KBM-7 (cell line): ENCODE measurements at places on chromosomes 1 and 21.
A peak's percentile ranks its signal among the peaks of the same experiment; 100 is the strongest.

- DNase-seq: no peak
Measured at GRCh38 chr1:45442272-45442671, 48.7 kb downstream of the TESK2 start.

DNA sequence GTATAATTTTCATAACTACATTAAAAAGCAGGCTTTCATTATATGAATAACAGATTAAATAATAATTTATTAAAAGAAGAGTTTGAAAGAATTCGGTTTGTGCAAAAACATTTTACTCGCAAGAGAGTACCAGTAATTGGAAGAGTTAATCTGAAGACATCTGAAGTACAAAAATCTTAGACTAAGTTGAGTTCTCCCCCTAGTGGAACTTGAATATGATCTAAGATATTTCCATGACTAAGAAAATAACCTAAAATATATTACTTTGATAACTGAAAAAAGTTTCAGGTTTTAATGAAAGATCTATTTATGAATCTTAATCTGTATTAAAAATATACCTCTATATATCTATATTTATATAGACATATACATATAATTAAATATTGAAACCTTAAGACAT, 112.5 kb upstream of the GFI1 start:
- DNase-seq: peak; percentile 37

- no peak for DNase-seq
Measured at GRCh38 chr1:212980123-212980785, 29.9 kb downstream of the VASH2 start.

DNA sequence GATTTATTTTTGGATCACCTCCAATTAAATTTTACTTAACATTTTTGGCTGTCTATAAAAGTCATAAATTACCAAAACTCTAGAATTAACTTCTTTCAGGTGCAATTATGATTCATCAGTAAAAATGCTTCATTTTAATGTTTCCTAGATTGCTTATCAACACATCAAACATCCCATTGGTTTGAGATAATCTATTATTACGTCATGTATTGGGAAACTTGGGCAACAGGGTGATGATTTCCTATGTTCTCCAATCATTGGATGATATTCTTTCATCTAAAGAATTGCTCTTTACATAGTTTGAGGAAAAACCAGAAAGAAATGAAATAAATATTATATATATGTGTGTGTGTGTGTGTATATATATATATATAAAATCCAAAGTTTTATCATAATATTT, 76.8 kb upstream of the KCNJ6 start:
- no peak for DNase-seq

DNA sequence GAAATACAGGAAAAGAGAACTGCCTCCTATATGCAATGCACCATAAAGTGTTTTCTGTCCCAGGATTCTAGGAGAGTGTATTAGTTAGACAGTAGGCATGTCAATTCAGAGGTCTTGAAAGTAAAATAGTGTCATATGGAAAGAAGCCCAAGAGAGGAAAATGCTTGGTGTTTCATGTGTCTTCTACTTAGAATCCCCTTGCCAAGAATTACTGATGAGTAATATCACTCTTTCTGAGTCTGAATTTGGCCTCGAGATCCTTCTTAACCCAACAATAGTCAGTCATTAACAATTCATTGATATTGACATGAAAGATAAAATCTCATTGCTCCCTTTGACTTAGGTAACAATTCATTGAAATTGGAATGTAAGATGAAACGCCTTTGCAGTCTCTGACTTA, 972.2 kb downstream of the TTLL7 start:
- no peak for DNase-seq

DNA sequence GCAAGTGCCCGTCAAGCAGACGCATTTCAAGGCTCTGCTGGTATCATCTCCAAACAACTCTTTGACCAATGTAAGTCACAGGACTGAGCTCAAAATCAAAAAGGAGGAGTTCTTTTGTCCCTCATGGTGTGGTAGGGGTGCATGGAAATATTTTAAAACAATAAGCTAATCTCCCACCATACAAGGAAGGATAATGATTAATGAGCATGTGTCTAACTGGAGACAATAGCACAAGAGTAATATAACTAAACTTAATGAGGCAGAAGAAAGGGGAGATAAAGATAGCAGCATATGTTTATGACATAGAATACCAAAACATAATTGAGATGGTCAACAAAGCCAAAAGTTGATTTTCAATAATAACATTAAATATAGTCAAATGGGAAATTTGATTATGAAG, 668.0 kb upstream of the ZP4 start:
- DNase-seq: no peak

GRCh38 chr1:3852091-3852490, 4.9 kb downstream of the CEP104 start:
- DNase-seq: no peak

GRCh38 chr1:235997049-235997448, 67.8 kb downstream of the NID1 start:
- no peak for DNase-seq

DNA sequence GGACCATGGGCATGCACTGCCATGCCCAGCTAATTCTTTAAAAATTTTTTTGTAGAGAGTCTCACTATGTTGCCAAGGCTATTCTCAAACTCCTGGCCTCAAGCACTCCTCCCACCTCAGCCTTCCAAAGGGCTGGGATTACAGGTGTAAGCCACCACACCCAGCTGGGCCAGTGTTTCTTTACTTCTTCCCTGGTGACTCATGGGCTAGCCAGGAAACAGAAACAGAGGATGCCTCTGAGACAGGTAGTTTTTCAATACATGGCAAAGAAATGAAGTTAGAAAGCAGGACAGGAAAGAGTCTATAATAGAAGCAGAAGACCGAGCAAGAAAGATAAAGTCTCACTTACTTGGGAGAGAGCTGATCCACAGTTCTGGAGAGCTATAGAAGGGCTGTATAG, 7.6 kb upstream of the C1orf74 start:
- no peak for DNase-seq

DNA sequence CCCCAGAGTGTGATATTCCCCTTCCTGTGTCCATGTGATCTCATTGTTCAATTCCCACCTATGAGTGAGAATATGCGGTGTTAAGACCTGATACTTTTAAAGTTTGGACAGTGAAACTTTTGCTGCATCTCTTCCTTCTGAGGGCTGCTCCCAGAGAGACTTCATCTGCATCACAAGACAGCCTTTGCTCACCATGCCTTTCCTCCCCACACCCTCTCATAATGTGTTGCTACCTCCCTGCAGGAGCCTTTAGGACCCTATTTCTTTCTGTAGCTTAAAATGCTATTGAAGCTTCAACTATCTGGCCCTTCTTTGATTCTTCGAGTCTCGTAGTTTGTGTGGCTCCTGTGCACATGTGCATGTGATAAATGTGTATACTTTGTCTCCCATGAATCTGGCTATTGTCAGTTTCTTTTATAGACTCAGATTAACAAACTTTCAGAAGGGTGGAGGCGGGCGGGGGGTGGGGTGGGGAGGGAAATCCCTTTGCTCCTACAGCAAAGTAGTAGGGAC, 23.7 kb downstream of the LEPR start:
- no peak for DNase-seq

- no peak for DNase-seq
Measured at GRCh38 chr21:17699524-17700189, 87.0 kb upstream of the BTG3 start.

GRCh38 chr1:55980582-55980981, 598.8 kb downstream of the PLPP3 start:
- DNase-seq: no peak

GRCh38 chr1:215594640-215595039, 27.5 kb downstream of the KCTD3 start:
- no peak for DNase-seq

DNA sequence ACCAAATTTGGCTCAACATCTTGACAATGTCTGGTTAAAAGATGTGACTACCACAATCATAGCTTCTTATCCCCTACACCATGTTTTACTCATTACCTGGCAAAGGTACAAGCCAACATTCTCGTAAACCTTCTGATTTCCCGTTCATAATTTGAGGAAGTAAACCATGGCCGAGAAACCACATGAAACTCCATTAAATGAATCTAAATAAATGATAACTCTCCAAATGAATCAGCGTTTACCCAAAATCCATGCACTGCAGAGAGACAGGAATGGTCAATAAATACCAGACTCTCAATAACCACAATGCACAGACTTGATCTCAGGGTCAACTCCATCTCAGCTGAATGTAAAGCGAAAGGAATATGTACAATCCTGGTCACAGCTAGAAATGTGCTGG, 125.2 kb downstream of the TYW3 start:
- DNase-seq: no peak

DNA sequence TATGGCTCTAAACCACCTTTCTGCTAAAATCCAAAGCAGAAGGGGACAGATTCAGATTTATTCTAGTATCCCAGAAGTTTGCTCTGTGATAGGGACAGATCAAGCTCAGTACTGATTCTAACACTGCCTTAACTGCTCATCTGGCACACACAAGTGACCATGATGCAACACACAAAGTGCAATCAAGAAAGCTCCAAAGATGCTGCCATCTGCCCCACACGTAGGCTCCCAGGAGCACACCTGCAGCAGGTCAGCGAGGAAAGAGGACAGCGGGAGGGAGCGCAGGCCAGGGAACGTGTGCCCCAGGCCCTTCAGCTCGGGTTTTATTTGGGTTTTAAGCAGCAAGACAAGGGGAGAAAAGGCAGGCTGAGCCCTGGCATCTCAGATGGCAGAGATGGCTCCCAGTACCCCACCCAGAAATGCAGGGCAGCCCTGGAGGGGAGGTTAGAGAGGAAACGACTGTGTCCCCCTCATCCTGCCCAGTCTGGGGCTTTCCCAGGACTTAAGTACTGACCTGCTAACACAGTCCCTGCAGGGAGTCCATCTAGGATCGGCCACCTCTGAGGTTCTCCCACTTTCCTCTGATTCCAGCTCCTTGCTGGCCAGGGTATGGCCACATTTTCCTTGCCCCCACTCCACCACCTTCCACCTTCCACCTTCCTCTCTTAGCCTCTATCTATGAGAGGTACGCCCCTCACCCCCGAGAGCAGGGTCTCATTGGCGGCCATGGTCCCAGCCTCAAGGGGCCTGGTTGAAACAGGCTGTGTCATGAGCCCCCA, 1.2 kb downstream of the TRIM11 start:
- no peak for DNase-seq

GRCh38 chr1:232891656-232892317, 58.6 kb upstream of the NTPCR start:
- DNase-seq: no peak

GRCh38 chr21:17539743-17540341, 27.0 kb downstream of the CXADR start:
- no peak for DNase-seq
